ENCODE measurements at places on chromosomes 2 and 18.

DNA sequence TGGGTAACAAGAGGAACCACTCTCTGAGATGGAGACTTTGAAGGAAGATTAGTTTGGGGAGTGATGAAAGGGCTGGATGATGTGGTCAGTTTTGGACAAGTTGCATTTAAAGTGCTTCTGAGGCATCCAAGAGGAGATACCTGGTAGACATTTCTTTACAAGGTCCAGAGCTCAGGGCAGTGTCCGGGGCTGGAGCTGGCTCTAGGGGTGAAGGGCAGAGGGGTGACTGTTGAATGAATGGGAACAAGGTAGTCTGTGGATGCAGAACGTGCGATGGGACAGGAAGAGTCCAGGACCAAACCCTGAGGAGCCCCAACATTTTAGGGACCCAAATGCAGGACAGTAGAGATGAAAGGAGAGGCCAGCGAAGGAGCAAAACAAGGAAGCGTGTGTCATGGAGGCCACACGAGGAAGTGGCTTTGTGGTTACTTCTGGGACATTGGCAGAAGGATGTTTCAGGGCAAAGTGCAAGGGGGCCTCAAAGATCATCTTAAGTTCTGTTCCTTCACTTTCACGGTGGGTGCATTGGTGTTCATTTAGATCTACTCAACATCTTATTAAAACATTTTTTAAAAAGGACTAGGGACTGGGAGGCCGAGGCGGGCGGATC is 13.6 kb upstream of the GPR35 start:
- DNase-seq, result no peak

DNA sequence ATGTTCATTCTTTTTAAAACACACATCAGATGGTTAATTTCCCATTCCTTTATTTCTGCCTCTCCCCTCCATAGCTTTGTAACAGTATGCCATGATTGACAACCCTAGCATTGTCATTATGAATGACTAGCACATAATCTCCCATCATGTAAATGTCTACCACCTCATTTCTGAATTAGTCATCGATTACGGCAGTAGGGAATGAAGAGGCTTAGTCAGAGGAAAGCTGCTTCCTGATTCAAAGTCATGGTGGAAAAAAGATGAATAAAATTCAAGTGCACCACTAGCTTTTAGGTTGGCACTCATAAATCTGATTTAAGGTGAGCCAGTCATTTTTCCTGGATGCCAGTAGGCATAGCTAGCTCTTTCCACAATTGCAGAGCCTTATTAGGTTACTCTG is 19.1 kb upstream of the ACMSD start:
- no peak for DNase-seq

GRCh38 chr2:77104554-77104953 is 417.6 kb downstream of the LRRTM4 start:
- DNase-seq, result no peak

- peak; percentile 7 for DNase-seq
These were observed 294.9 kb downstream of the SOX11 start for GRCh38 chr2:5986801-5987787.

DNA sequence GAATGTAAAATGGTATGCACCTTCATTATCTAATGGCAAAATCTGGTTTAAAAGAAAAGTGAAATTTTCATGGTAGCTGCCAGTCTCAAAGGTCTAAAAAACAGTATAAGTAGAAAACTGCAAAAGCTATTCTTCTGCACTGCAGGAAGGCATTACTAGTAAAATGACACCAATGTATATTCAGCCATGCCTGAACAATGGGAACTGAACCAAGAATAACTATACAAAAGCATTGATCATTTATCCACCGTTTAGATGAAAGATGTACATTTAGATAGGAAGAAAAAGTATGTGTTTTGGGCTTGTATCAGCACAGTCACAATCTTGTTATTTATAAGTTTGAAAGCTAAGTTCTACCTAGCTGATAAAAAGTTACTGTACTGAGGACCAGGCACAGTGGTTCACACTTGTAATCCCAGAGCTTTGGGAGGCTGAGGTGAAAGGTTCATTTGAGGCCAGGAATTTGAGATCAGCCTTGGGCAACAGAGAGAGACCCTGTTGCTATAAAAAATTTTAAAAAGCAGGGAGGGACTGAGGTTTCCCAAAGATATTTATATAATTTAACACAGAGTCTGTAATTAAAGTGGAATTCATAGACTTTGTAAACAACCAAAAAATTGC is 163.1 kb upstream of the WDSUB1 start:
- peak; percentile 7 for DNase-seq

- DNase-seq, result no peak
These were observed 58.0 kb downstream of the FHOD3 start for GRCh38 chr18:36355511-36355910.

- DNase-seq, result no peak
These were observed 227.6 kb downstream of the MYCN start for GRCh38 chr2:16167870-16168426.

DNA sequence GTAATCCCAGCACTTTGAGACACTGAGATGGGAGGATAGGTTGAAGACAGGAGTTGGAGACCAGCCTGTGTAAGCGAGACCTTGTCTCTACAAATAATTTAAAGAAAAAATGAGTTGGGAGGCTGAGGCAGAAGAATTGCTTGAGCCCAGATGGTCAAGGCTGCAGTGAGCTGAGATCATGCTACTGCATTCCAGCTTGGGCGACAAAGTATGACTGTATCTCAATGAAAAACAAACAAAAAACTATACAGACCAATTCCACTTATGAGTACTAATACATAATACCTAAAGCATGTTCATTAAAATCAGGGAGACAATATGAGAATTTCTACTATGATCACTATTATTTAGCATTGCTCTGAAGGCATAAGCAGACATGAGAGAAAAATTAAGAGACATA is 12.6 kb downstream of the RNF149 start:
- no peak for DNase-seq

- DNase-seq, result no peak
These were observed 47.4 kb upstream of the SLC1A4 start for GRCh38 chr2:64941801-64942200.

DNA sequence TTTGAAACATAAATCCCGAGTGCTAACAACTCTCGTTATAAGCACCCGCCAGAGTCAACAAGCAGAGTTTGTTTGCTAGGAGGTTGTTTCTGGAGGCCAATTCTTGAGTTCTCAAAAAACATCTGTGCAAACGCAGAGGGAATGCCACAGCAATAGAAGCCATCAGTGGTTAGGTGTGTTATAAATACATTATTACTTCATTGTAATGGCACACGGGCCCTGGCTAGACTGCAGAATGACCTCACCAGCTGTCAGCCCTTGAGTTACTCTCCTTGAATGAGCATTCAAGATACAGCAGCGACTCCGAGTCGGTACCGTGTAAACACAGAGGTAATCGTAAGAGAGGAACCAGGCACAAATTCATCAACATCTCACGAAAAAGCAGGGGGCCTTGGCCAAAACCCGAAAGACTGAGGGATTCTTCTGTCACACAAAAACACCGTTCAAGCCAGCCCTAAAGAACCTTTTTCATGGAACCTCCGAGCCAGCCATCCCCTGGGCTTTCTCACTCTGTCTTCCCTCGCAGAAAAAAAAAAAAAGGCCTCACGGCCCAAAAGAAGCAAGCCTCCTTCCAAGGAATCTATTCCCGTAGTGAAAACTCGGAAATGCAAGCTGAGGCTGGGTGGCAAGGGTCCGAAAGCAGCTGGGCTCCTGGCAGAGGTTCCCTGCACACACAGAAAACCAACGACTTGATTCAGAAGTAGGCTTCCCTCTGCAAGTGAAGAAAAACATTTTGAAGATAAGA is 133.7 kb upstream of the MEIS1 start:
- peak; percentile 24 for DNase-seq

- DNase-seq, result no peak
These were observed 2.3 kb upstream of the ACTG2 start for GRCh38 chr2:73890301-73891092.

DNA sequence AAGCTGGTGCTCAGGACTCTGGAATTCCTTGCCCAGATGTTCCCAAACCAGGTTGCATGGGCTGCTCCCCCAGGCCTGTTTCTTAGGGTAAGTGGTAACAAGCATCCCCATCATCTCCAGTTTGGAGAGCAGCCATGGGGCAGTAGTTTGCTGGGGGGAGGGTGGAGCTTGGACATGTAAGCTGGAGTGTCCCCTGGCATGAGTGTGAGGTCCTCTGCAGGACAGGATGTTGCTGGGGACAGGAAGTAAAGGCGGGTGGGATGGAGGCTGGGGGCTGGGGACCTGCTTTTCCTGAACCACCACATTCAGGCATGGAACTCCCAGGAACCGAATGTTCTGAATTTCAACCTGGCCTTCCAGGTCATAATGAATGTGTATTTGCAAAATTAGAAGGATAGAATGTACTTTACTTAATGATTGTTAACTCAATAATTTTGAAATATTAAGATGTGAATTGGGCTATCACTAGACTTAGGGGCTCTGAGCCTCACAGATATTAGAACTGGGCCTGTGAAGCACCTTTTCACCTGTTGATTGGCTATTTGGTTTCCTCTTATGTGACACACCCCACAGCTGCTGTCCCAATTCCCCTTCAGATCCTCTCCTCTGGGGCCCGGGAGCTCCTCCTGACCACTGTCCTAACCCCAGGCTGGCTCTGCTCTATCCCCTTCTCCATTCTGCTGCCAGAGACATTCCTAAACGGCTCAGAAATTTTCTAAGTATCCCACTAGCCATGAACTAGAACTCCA is 66.4 kb upstream of the EPAS1 start:
- no peak for DNase-seq

GRCh38 chr2:240467149-240467642 is 31.7 kb downstream of the GPC1 start:
- DNase-seq, result no peak

DNA sequence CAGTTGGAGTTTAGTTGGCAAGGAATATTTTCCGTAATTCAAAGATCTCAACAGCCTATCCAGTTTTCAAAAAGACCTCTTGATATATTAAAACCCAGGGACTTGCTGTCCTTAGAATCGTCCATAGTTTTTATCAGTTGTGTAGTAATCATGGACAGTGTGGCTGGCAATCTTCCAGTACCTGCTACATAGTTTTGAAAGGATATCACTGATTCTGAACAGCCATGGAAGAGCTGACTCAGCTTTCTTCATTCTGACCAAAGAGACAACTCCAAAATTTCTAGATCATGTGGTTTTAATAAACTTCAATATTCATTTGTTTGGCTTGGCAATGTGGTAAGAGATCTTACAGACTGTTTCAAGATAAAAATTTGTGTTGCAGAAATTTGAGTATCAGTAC is 616.7 kb downstream of the TDRD15 start:
- DNase-seq, result no peak
